Uterus (tissue), 4 donors: ENCODE measurements at places on chromosomes 6 and 20. TPM values are rescaled to one million over a fixed set of nuclear protein-coding genes. Genes with fewer than 3 reads are reported as not detected.

DNA sequence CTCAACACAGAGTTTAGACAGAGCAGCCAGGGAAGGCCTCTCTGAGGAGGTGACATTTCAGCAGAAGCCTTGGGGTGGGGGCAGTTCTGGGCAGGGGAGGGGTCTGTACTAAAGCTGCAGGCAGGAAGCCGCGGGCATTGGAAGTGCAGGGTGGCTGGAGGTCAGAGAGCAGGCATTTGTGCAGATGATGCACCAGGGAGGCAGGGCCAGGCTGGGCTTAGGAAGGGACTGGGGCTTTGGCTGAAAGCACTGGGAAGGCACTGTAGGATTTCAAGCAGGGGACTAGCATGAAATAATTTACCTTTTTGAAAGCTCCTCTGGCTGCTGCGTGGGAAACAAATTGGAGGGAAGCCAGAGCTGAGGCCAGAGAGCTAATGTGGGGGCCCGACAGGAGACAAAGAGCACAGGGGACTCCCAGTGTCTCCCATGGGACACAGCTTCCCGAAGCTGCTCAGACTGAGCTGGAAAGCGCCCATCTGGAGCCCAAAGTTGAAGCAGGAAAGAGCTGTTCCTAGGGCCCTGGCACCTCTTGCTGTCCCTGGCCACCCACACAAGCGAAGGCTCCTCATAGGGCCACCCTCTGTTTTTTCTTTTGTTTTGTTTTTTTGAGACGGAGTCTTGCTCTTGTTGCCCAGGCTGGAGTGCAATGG lies 19.3 kb downstream of the ADA start:
- H3K4me1 ChIP-seq = no peaks in the 10 kb centered on the region
- H3K27ac ChIP-seq = no peak overlapping the region
- H3K4me3 ChIP-seq = no peak overlapping the region

DNA sequence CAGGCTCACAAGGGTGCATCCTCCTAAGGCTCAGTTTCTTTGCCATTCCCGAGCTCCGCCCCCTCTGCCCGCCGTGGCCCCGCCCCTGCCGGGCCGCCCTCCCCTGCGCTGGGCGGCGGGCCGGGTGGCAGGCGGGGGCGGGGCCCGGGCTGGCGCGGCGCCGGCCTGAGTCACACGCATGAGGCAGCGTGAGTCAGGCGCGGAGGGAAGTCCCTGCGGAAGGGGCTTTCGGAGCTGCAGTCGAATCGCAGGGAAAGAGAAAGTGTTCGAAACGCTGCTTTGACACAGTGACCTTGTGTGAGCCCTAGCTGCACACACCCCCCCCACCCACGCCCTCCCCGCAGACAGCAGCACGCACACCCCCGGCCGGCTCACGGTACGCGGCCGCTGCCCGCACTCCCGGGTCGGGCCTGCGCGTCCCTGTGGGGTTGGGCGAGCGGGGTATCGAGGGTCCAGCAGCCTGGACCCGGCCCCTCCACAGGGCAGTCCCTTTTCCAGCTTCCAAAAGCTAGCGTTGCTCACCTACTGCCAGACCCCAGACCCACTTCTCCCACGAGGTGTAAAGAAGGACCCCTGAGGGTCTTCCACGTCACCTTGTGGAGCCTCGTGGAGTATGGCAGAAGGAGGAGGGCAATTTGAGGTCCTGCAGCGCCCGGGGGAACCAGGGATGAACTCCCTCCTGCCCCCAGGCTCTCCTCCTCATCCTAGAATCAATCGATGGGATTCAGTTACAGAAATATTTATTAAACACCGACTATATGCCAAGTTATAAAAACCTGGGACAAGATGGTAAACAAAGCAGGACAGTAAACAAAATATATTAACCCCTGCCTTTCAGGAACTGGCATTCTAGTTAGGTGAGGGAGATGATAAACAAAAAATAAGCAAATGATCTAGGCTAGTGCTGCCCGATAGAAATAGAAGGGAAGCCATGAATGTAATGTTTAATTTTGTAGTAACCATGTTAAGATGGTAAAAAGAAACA lies 12.4 kb upstream of the HMGA1 start:
- no peaks in the 10 kb centered on the region for H3K27me3 ChIP-seq
- H3K4me3 ChIP-seq = peak overlapping the region; percentile 58
- H3K27ac ChIP-seq = peak overlapping the region; percentile 99

DNA sequence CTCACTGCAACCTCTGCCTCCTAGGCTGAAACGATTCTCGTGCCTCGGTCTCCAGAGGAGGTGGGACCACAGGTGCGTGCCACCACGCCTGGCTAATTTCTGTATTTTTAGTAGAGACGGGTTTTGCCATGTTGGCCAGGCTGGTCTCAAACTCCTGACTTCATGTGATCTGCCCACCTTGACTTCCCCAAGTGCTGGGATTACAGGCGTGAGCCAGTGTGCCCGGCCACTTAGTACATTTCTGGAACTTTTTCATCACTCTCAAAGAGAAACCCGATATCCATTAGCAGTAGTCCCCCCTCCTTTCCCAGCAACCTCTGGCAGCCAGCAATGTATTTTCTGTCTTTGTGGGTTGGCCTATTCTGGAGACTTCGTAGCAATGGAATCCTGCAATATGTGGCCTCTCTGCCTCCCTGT lies 109.8 kb downstream of the JARID2 start:
- no peak overlapping the region for H3K4me3 ChIP-seq
- no peaks in the 10 kb centered on the region for H3K4me1 ChIP-seq
- H3K27ac ChIP-seq = no peak overlapping the region
- no peaks in the 10 kb centered on the region for H3K36me3 ChIP-seq
- H3K27me3 ChIP-seq = no peaks in the 10 kb centered on the region

DNA sequence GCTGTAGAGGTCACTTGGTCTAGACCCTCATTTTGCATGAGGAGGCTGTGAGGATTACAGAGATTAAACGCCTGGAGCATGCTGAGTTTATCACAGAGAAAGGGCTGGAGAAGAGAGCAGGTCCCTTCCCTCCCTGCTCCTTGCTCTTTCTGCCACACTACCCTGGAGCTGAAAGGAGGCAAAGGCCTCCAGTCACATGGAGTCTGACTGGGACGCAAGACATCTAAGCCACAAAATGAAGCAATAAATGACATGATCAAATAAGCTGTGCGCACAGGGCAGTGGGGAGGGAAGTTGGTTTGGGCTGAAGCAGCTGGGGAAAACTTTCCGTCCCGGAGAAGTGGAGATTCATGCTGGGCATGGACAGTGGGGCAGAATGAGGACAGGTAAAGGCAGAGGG lies 33.3 kb downstream of the ATXN1 start:
- H3K4me3 ChIP-seq = no peak overlapping the region
- H3K27me3 ChIP-seq = no peaks in the 10 kb centered on the region
- no peak overlapping the region for H3K27ac ChIP-seq
- DNase-seq = no peak

Gene TAGAP
- 8.5 TPM for total RNA-seq
